MM.1S (cell line): ENCODE measurements at places on chromosomes 1 and 21.

GRCh38 chr1:76146184-76146583, 71.6 kb downstream of the ST6GALNAC3 start:
- no peak for DNase-seq

GRCh38 chr21:25964015-25964414, 206.6 kb downstream of the APP start:
- DNase-seq, result no peak

GRCh38 chr1:17207540-17207939, 2.6 kb downstream of the PADI1 start:
- no peak for DNase-seq

- DNase-seq, result no peak
Observed at GRCh38 chr1:184037849-184038591, 492 bp upstream of the COLGALT2 start.

- DNase-seq, result no peak
Observed at GRCh38 chr1:32303997-32304622, 12.2 kb downstream of the HDAC1 start.

DNA sequence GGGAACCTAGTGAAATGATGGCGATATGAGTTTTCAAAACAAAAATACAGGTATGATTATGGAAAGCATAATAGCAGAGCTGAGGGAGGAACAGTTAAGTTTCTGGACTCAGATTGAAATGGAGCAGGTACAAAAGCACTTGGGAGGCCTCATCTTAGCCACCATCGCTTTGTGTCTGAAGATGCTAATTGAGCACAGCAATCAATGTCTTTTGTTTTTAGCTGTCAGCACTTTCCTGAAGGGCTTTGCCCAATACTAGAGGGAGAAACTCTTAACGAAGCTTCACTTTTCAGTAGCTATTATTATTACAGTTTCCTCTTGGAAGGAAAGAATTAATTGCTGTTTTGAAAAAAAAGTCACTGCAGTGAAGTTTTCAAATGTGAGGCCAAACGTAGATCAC, 348.7 kb downstream of the RWDD3 start:
- DNase-seq, result no peak

DNA sequence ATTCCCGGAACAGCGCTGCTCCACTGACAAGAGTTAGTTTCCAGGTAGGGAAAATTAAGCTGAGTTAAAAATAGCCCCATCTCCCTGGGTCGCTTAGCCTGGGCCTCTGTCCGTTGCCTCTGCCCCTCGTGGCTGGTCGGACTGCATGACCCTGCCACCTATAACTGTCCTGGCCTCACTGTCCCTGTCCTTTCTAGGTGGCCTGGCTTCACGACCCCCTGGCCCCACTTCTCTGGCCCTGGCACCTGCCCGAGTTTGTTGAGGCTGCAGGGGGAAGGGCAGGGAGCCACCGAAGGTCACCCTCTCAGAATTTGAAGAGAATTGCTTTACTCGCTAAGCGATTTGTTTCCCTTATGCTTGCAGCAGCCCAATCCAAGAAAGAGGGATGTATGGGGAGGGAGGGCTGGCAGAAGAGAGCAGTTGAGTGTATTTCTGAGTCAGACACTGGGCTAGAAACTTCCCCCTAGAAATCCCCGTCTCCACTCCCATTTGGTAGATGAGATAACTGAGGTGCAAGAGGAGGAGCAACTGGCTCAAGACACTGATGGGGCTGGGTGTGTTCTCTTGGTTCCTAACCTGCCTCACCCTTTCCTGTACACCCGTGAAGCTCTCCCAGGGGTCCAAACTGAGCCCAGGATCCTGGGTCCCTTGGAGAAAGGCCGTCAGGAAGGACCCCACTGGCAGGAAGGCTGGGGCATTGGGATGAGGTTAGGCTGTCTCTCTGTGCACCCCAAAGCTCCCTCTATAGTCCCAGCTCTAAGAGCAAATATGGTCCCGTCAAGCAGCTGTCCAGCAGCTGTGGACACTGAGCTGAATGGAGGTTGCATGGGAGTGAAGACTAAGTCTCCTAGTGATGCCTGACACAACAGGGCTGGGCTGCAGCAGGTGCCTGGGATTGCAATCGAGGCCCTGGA, 2.9 kb upstream of the EDN2 start:
- no peak for DNase-seq

DNA sequence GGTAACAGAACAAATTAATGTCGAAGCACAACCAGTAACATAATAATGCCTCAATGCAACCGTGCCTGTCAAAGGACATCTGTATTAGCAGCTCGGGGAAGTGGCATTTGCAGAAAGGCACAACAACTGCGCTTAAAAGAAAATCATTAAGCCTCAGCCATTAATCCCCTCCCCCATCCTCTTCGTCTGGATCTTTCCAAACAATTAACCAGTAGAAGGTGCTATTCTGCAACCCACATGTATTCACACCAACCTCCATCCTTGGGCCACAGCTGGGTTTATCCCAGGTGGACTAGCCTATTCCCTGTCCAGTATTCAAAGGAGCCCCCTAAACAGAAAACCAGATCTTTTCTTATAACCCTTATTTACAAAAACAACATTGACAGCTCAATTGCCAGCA, 2.6 kb downstream of the RERE start:
- DNase-seq, result no peak

- DNase-seq, result no peak
Observed at GRCh38 chr1:8903908-8904650, 25.6 kb upstream of the ENO1 start.

DNA sequence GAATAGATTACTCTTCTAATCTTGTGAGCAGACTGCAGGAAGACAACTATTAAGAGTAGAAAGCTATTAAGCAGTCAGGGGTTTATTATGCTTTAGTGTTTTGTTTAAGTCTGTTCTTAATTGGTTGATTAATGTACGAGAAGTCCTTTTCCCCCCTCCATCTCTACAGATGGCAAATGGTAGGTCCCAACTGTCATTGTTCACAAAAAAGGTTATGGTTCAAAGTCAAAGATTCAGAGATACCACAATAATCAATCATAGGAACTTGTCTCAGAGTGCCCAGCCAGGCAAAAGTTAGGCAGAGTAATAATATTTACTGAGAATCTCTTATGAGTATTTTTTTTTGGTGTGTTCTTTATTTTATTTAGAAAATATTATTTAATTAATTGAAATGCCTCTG, 26.8 kb downstream of the NFIA start:
- no peak for DNase-seq

DNA sequence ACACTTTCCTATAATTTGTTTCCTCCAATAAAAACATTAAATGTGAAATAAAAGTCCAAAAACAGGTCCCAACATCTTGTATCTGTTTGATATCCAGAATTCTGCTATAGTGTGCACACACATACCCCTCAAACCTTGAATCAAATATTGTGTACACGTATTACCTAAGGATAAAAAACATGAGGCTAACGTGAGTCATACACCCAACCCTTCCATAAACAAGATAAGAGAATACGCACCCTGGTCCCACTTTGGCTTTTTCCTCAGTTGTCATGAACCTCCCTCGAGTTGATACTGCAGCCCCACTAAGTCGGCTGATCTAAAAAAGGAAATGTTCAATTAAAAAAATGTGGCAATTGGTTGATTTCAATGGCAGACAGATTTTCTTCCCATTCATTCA, 5.2 kb downstream of the KHDC4 start:
- no peak for DNase-seq

DNA sequence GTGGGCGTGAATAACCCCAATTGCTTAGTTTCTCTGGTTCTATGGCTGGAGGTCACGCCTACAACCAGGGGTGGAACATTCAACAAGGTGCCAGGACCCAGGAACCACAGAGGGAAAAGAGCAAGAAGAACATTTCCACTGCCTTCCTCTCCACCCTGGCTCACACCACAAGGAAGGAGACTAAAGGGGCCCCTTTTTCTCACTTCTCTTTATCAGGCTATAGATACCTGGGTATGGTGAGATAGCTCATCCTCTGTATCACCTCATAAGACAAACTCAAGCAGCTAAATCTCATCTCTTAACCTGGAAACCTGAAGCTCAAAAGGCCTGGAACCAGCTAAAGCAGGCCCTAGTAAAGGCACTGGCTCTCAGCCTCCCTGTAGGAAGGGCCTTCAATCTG, 438.8 kb upstream of the OLFM3 start:
- DNase-seq, result no peak

DNA sequence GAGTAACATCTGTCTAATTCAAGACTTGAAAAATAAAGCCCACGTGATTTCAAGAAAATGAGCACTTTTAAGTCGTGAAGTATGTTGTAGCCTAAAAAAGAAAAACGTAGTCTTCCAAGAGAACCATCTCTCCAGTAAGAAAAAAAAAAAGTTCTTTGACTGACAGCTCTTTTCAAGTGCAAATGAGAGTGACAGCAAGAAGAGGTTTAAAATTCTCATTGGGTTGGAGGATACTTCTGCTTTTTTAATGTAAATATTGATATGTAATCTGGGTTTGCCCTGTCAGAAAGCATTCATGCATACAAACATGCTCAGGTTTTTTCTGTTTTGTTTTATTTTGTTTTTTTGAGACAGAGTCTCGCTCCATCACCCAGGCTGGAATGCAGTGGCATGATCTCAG, 32.3 kb upstream of the PRDM2 start:
- DNase-seq, result no peak

- no peak for DNase-seq
Observed at GRCh38 chr1:227521782-227522181, 41.6 kb upstream of the ZNF678 start.

DNA sequence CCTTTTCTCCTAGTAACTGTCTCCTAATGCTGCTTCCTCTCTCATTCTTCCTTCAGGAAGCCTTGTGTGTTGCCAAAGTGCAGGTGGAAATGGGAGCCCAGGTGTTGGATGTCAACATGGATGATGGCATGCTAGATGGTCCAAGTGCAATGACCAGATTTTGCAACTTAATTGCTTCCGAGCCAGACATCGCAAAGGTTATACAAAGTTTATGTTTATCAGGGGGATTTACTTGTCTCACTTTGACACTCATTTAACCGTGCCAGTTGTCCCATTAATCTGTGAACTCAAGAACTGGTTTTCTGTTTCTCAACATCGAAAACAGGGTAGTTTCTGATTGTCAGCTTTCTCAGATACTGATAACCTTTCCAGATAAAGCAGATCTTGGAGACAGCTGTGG, 40.4 kb downstream of the MTR start:
- no peak for DNase-seq

- DNase-seq, result no peak
Observed at GRCh38 chr1:38964140-38964548, 22.5 kb upstream of the RHBDL2 start.

GRCh38 chr1:187942986-187943385, 1114.2 kb downstream of the PLA2G4A start:
- no peak for DNase-seq

DNA sequence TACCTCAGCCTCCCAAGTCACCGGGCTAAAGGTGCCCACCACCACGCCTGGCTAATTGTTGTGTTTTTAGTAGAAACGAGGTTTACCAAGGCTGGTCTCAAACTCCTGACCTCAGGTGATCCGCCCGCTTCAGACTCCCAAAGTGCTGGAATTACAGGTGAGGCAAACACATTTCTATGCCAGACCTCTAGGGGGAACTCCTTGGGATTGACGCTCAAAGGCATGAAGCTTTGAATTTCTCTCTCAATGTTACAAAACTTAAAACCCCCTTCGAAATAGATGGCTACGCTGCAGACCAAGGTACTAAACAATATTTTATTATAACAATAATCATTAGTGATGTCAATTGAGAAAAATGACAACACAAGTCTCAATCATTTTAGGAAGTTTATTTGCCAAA, 330.0 kb downstream of the SETD4 start:
- no peak for DNase-seq

GRCh38 chr21:31879911-31880310, 7.1 kb downstream of the HUNK start:
- no peak for DNase-seq

DNA sequence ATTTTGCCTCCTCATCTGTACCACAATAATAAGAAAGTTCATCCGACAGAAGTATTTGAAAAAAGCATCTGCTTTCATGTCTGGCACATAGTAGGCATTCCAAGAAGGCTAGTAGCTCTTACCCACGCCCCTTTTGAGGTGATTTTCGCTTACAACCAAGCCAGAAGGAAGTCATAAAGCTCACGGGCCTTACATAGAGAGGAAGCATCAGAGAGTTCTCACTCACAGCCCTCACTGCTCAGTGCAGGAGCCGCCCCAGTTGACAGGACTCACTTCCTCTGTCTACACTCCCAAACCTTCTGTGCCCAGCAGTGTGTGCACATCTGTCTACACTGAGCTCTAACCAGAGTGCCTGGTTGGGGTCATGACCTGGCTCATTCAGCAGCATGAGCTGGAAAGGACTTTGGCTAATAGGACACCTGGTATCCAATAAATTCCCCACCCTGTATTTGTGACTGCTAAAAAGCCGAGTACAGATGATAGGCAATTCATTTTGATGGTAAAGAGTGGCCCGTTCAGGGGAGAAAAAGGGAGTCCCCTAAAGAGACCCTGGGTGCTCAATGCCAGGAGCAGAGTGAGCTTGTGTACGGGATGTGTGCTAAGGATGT, 36.8 kb upstream of the DUSP10 start:
- peak; percentile 30 for DNase-seq

DNA sequence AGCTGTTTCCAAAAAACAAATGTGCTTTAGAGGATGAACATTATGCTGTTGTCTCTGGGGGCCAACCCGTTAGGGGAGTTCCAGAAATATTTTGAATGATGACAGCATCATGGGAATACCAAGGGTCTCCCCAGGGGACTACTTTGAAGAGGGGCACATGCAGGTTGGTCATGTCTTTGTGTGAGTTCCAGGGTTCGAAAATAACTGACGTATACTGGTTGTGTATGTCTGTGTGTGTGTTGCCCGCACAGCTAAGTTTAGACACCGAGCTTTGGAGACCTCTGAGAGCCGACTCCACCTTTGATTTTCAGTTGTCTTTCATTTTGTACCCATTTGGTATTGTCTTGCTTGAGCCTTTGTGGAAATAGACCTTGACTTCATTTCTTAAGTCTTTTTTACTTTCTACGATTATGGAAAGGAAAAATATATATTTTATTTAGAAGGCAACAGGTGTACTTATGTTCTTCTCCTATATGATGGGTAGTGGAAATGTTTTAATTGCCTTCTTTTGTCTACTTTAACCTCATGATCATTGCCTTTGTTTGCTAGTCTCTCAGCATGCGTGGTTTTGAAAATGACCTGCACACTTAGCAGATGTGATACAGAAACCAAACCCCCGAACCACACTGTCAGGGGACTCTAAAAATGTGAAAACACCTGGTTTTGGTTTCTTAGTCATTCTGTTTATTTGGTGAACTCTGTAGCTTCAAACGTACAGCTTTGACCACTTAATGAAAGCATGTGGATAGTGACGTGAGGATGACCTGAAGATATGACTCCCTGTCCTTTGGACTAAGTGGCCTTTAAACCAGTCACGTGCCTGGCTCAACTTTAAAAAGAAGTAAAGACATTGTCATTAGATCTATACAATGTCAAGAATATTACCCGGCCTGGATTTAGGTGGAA, 56.5 kb downstream of the GALNT2 start:
- peak; percentile 100 for DNase-seq

GRCh38 chr1:31871703-31872102, 55.9 kb upstream of the SPOCD1 start:
- no peak for DNase-seq

GRCh38 chr1:54465351-54465811, 59.2 kb upstream of the SSBP3 start:
- DNase-seq, result no peak

DNA sequence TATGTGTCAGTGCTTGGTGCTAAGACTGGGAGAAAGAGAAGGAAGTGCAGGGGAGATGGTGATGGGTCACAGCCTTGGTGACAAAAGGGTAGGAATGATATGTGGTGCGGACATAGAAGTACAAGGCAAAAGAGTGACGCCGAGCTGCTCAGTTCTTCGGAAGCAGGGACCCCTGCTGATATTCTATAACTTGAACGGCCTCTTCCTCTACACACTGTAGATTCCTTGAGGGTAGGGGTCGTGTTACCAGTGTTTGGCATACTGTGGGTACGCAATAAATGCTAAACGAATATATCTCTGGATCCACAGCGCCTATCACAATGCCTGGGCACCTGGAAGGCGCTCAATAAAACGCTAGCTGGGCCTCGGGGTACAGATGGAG, 488 bp downstream of the DBT start:
- no peak for DNase-seq
